ENCODE measurements at places on chromosomes 7 and 10.

- DNase-seq = peak; percentile 21
These were observed 171.2 kb downstream of the PTPRN2 start for GRCh38 chr7:158416283-158416933.

DNA sequence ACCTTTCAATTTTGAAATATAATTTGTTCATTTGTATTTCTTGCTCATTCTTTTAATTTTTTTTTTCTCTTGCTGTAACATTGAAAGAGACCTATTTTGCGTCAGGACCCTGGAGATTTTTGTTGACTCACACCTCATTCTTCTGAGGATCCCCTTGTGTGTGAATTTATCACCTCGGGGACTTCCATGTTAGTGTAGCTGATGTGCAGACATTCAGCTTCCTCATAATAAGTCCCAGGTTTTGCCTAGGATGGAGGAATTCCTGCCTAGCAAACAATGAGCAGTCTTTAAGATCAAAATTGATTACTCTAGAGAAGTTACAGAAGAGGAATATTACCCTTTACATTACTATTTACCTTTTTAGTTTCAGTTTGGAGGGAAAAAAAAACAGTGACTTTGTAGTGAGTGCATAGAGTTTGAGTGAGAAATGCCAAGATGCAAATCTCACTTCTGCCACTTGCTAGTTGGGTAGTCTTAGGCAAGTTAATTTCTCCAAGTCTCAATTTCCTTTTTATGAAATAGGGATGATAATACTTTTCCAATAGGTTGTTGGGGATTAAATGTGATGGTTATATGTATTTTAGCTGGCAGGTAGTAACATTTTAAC lies 14.3 kb downstream of the TES start:
- no peak for DNase-seq

DNA sequence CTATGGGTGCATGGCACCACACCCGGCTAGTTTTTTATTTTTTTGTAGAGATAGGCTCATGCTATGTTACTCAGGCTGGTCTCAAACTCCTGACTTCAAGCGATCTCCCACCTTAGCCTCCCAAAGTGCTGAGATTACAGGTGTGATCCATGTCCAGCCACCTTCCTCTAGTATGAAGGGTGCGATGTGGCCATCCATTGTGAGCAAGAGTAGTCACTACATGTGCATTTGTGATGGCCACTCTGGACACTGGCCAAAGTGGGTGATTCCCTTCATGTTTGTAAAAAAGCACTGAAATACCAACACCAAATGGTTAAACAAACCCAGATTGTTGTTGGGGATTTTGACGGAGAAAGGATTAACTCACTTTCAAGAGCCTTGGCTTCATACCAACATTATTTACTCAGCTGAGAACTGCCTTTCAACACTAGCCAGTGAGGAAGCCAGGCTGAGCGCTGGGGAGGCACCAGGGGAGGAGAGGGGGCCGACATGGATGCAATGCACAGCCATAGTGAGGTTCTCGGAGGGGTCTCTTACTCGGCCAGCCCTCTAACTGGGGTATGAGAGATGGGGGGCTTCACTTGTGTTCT lies 198.1 kb upstream of the LYZL2 start:
- no peak for DNase-seq

GRCh38 chr7:69597278-69598076 lies 798 bp upstream of the AUTS2 start:
- DNase-seq = peak; percentile 29

DNA sequence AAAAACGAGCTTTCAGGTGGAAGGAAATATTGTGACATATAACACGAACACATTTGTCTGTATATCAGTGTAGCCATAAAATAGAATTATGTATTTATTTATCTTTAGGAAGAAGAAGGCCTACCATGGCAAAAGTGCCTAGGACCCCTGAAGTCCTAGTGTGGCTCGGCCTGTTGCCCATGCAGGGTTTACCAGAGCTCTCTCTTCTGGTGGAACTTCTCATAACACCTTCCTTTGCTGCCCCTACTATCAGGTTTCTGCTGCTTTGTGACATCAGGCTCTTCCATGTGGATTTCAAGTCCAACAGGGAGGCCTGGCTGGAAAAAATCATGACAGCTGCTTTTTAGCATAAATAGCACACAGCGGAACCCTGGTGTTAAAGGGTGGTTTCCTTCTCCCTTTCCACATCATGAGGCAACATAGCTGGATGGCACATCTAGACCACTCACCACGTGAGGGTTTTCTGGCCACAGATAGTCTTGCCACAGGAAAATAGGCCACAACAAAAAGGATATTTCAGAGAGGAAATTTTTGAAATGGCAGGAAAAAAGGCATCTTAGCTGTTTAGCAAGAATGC lies 44.8 kb upstream of the ADO start:
- no peak for DNase-seq

GRCh38 chr10:22615819-22616499 lies 98.4 kb downstream of the PIP4K2A start:
- DNase-seq = no peak

- DNase-seq = no peak
These were observed 20.8 kb upstream of the NMT2 start for GRCh38 chr10:15189133-15189885.

DNA sequence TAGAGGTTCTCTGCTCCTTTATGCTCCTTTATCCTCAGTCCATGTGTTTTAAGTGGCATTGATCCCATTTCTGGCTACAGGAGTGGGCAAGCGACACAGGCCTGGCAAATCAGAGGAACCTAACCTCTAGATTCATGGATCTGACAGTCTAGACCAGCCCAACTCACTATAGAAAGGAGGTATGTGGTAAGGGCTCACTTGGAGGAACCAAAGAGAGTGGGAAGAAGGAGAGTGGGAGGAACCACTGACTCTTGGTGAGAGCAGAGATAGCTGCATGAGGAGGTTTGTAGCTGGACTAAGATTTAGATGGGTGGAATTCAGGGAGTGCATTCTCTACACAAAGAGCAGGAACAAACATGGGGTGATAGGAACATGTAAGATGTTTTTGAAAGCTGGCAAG lies 11.6 kb upstream of the FRAT1 start:
- no peak for DNase-seq

- no peak for DNase-seq
These were observed 2.7 kb downstream of the SNX13 start for GRCh38 chr7:17937506-17938120.

DNA sequence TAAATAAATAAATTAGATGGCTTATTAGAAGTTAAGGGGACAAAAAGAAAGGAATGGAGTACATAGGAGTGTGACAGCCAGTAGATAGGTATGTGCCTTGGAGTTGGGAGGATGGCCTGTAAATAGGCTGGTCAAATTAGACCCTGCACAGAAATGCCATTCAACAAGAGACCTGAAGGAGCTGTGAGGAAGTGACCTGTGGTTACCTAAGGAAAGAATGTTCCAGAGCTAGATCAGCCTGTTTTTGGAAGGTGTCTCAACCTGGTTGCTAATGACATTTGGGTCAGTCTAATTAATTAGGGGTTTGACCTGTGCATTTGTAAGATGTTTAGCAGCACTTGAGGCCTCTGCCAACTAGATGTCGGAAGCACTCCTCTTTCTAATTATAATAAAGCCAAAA lies 315.3 kb upstream of the PLXDC2 start:
- no peak for DNase-seq

DNA sequence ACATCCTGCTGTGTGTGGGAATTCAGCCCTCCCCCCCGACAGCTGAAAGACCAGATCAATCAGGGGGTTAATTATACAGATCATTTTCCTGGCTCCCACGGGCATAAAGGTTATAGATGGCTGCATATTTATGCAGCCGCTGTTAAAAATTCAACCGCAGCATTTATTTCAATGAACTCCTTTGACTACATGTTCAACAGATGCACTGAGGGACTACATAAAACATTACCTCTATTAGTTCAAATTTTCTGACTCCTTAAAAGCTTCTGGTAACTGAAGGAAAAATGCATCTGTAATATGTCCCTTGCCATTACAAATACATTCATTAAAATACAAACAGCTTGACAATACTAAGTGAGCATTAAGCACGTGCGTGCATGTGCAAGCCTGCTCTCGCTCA lies 49.7 kb upstream of the YAE1 start:
- DNase-seq = no peak

GRCh38 chr10:44853148-44853734 lies 57.9 kb upstream of the TMEM72 start:
- no peak for DNase-seq

DNA sequence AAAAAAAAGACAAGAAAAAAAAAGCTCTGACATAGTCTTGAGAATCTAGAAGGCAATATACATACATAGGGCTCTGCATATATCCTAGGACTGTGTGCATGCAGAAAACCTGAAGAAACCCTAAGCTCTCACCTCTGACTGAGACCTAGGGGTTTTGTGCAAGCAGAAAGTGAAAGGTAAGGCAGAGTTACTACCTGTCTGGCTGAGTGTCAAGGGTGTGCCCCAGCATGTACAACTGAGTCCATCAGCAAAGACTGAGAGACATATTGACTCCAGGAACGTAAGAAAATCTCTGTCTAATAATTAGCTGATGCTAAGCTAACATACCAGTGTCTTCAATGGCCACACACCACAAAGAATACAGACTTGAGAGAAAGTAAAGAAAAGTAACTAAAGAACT lies 16.3 kb upstream of the HNRNPH3 start:
- no peak for DNase-seq

GRCh38 chr10:119404719-119405519 lies 137.6 kb downstream of the RGS10 start:
- DNase-seq = no peak

DNA sequence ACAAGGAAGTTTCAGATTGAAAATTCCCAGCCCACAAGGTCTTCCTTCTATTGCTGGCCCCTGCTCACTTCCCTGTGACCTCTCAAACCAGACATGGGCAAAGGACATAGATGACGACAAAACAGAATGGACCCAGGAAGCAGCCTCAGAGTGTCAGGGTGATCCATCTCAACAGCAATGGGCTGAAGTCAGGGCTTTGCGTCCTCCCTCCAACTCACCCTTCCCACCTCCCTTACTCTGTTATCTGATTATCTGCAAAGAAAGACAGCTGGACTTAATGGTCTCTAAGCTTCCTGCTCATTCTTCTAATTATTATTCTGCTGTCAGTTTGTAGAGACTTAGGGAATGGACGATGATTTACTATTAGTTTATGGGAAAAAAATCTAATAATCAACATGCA lies 115.9 kb downstream of the PIP4K2A start:
- DNase-seq = no peak
